Umbilical cord (tissue), 2 donors: ENCODE measurements at places on chromosomes 2 and 18. TPM values are rescaled to one million over a fixed set of nuclear protein-coding genes. Genes with fewer than 3 reads are reported as not detected.

Gene PMAIP1
- 13.7 TPM for total RNA-seq

Gene SCLY
- 14.0 TPM for total RNA-seq

Gene SPEG
- 61.9 TPM for total RNA-seq

Gene XPO1
- total RNA-seq = 254 TPM

Gene ATP6V1C2
- 0.72 TPM for total RNA-seq

Gene CCT4
- total RNA-seq = 71.0 TPM

Gene FOXD4L1
- 0.96 TPM for total RNA-seq

Gene NT5DC4
- total RNA-seq = 1.2 TPM

Gene SOX11
- 10.1 TPM for total RNA-seq

Gene ANKRD30B
- 1.4 TPM for total RNA-seq

Gene RUFY4
- 13.7 TPM for total RNA-seq

Gene FBXO15
- 7.5 TPM for total RNA-seq

DNA sequence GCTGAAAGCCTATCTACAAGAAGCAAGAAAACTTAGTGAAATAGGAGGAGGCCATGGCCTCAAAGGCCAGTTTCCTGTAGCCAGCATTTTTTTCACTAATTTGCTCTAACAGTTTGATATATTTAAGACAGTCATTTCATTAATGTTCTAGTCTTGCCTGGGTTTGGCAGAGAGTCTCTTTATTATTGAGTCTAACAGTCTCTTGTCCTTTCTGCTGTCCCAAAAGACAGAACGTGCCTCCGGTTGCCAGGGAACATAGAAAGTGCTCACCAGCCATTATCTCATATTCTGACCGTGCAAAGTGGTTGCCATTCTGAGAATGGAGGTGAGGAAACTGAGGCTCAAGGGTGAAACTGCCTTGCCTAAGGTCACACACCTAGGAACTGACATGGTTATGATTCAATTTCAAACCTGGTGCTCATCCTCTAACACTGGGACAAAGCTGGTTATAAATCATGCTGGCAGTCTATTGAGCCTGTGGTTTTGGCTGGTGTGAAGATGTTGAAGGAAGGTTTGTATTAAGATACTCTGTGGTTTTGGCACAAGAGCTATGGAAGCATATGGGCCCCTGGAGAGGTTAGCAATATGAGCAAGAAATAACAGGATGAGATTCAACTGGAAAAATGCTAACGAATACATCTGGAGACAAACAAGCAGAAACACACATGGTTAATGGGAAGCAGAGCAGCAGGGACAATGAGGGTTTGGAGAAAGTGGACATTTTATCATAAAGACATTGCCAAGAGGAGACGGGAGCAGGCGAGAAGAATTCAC lies 903.3 kb upstream of the KLHL29 start:
- peak; percentile 10 for DNase-seq

DNA sequence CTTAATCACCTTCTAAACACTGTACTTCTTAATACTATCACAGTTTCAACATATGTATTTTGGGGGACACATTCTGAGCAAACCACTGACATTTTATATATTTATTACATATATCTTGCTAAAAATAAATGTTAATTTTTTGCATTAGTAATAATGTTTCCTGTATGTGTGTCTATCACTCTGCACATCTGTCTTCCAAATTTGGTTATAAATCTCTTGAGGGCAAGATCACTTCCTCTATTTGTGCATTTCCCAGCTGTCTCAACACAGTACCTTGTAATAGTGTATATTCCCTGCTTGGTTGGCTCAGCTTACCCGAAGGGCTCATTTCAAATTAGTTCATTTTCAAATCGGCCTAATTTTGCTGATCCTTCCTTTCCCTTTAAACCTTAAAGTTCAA lies 617.1 kb upstream of the GYPC start:
- DNase-seq = no peak

- no peak for DNase-seq
Measured at GRCh38 chr2:46438794-46439193, 40.6 kb upstream of the TMEM247 start.

DNA sequence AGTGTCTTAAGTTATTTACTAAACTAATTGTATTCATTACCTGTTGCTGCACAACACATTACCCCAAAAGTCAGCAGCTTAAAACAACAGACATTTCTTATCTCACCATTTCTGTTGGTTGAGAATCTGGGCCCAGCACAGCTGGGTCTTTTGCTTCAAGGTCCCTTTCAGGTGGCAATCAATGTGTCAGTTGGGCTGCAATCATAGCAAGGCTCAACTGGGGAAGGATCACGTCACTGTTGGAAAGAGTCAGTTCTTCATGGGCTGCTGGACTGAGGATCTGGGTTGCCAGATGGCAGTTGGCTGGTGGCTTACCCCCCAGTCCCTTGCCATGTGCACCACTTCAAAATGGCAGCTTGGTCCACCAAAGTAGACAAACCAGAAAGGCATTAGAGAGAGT lies 261.2 kb downstream of the SUCLG1 start:
- DNase-seq = no peak

DNA sequence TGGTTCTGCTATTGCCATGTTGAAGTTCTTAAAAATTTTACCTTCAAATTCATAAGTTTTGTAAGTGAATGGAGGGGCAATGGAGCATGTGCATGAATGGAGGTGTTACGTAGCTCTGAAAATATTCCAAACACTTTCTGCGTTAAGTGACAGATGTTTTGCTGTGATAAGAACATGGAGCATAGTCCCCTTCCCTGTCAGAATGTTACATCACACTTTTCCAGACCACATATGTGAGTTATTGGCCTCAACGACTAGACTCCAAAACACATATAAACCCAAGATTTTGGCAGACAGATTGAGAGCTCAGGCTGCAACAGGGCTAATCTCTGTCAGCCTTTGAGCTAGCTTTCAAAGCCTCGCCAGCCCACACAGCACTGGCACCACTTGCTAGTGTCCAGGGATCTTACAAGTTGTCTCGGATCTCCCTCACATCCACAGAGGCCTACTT lies 27.2 kb upstream of the MFSD6 start:
- DNase-seq = peak; percentile 34

DNA sequence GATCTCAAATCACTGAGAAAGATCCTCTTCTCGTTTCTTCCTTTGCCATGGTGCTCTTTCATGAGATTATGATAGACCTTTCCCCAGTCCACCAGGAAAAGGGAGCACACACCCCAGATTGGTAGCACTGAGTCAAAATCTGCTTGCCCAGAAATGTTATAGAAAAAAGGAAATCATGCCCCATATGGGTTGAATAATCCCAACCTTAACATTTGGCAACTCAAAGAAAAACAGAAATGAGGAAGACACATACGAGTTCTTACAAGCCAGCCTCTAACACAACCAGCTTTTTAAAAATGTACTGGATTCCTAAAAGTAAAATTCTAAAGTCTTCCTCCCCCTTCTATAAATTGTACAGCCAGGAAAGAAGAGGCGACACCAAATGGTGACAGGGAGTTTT lies 103.0 kb downstream of the ANKRD44 start:
- DNase-seq = no peak

- DNase-seq = no peak
Measured at GRCh38 chr2:218890369-218890768, 9.7 kb downstream of the WNT10A start.

DNA sequence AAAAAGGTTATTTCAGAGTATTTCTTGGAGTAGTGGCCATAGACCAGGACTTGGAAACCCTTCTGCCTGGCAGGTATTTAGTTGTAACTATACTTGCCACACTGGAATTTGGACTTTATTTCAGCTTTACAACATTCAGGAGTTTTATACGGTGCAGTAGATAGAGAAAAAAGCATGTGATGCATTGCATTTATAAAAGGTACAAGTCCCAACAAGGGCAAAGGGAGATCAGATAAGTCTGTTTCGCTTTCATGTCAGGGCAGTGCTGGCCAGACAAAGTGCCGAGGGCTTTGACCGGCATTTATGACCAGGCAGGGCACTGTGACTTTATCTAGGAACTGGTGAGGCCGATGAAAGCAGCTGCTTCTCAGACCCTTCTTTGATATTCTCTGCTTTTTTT lies 145.4 kb downstream of the RTN4 start:
- no peak for DNase-seq

GRCh38 chr2:151824886-151825285 lies 3.3 kb downstream of the ARL5A start:
- no peak for DNase-seq

DNA sequence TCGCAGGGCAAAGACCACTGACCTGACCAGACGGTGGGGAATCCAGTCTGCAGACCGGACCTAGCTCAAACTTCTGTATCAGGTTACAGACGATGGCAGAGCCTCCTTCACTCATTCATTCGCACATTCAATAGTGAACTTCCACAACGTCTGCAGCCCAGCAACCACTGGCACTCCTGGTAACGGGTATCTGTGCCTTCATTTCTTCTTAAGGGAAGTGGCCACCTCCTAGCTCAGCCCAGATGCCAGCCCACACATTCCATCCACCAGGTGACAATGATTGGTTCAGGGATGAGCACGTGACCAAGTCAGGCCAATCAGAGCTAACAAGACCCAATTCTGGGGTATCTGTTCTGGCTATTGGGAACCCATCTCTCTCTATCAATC lies 15.9 kb upstream of the ARMC9 start:
- no peak for DNase-seq

DNA sequence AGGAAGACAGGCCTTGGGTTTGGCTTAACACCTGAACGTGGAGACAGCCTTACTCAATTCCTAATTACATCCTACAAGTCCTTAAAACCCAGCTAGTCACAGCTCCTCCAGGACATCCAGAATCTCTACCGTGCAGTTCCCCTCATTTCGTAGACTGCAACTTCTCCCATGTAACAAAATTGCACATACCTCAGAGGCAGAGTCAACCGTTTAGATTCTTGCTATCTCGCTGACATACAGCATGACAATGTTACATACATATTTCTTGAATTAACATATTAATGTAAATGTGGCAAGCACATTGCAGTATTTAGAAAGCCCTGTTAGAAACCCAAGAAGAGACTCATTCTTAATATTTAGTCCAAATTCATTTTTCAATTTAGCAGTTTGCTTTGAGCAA lies 358.7 kb downstream of the SETBP1 start:
- no peak for DNase-seq

- peak; percentile 76 for DNase-seq
Measured at GRCh38 chr2:182038576-182038975, 52.9 kb downstream of the PPP1R1C start.

GRCh38 chr2:224062481-224063297 lies 23.6 kb upstream of the SERPINE2 start:
- DNase-seq = peak; percentile 24

DNA sequence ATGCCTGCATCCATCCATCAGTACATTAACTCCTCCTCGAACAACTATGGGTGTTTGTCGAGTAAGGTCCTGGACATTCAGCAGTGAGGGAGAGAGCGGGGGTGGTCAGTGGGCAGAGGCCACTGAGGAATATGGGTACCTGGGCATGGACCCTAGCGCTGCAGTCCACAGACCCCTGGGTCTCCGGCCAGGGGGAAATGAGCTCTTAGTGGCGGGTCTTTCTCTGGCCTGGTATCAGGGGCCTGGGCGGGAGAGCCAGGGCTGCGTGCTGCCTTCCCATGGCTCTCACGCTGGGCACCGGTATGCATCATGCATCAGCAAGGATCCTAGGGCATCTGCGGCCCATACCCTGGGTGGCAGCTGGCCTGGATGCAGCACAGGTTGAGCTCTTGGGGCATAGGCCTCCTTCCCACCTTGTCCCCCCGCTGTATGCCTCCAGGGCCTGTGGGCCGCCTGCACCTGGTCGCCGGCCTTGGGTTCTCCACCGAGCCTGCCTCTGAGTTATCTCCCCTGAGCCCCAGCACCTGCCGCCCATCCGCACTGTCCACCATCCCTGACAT lies 1.3 kb upstream of the MOCOS start:
- DNase-seq = no peak

DNA sequence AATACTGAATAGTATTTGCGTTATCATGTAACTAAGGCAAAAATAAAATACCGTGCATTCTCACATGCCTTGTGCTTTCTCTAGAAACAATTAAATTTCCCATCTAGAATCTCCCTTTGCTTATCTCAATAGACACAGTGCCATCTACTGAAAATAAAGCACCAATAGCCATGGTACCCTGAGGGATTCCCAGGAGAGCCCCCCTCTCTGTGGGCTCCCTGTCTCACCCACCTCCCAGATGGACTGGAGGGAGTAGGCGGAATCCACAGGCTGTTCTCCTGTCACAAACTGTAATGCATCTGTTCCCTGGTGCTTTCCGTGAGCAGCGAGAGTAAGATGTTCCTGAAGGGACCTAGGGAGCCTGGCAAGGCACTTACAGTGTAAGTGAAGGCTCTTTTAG lies 112.4 kb upstream of the UPP2 start:
- no peak for DNase-seq

DNA sequence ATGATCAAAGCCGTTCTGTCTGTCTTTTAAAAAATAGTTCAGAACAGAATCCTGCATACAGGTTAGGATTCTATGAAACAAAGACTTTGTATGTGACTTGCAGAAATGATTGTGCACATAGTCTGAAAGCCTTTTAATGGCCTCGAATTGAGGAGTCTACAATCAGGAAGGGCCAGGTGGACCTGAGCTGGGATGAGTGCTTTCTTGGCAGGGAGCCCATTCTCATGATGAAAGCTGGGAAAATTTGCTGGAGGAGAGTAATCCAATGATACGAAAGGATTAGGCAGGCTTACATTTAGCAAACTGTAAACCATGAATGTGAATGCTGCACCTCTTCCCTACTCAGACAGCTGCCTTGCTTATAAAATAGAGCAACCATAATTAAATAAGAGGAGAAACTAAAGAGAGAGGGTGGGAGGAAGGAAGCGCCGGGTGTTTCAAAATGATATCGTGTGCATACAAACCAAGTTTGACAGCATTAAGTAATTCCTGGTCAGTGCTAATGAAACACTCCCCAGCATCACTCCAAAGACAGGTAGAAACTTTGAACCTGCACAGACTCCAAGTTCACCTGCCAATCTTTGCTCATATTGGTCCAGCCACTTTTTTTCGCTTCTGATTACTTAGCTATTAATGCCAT lies 23.7 kb upstream of the CXCR4 start:
- DNase-seq = no peak

GRCh38 chr2:126413079-126413478 lies 242.9 kb upstream of the GYPC start:
- no peak for DNase-seq

GRCh38 chr2:74399785-74400184 lies 19.7 kb upstream of the DCTN1 start:
- DNase-seq = no peak

GRCh38 chr2:29954316-29954715 lies 32.9 kb upstream of the ALK start:
- DNase-seq = no peak

DNA sequence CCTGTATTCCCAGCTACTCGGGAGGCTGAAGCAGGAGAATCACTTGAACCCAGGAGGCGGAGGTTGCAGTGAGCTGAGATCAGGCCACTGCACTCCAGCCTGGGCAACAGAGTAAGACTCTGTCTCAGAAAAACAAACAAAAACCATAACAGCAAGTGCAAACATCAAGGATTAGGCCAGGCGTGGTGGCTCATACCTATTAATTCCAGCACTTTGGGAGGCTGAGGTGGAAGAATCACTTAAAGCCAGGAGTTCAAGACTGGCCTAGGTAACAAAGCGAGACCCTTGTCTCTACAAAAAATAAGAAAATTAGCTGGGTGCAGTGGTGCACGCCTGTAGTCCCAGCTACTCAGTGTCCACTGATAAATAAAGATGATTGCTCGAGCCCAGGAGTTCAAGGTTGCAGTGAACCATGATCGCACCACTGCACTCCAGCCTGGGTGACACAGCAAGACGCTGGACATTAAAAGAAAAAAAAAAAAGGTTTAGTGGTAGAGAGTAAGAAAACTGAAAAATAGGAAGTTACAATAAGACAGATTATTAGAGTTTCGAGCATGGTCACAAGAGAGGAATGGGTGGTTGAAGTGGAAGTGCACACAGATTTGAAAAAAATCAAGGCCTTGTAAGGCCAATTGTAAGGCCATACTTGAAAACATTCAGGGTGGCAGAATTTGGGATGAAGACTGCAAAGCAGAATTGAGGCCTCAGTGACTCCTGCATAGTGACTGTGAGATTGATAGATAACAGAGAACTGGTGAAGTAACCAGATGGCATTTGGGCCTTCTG lies 6.4 kb upstream of the KCMF1 start:
- DNase-seq = no peak
